ENCODE measurements at places on chromosomes 6 and 20. TPM values are rescaled to one million over a fixed set of nuclear protein-coding genes. Genes with fewer than 3 reads are reported as not detected.

Gene FKBP1A
- polyA plus RNA-seq, result 465 TPM

DNA sequence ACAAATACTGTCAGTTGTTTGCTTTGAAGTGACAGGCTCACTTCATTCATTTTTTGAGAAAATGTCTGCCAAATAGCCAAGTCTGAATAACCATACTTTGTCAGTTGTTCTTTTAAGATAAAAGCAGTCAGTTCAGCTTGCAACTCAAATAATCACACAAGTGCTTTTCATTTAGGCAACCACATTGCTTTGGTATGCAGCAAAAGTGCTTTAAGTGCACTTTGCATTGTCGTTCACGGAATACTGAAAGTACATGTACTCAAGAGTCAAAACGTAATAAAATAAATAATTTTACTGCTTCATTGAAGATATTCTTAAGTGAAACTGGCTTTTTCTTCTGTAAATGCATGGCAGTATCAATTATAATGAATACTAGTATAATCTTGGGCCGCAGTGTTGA lies 107.2 kb downstream of the MMS22L start:
- DNase-seq, result peak; percentile 57

DNA sequence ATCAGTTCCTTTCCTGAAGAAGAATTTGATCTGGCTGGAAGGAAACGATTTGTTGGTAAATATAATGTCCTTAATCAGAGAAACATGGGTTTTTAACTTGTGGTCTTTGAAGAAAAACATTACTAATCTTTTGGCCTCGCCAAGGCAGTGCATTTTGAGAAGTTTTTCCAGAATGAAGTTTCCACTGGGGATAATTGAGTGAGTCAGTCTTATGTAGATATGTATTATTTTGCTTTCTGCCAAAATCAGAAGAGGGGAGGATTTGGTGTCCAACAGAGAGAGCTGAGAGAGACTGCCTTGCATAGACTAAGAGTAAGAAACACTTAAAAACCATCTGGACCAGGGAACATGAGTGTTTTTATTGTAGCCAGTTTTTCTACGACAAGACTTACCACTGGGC lies 79.9 kb downstream of the FNDC1 start:
- peak; percentile 50 for DNase-seq

Gene ESF1
- 10.9 TPM for polyA plus RNA-seq

- no peak for DNase-seq
Observed at GRCh38 chr6:91376686-91377085, 789.8 kb upstream of the MAP3K7 start.

Gene MATN4
- polyA plus RNA-seq, result 0.24 TPM

GRCh38 chr6:22298475-22298890 lies 1.6 kb upstream of the PRL start:
- DNase-seq, result no peak

DNA sequence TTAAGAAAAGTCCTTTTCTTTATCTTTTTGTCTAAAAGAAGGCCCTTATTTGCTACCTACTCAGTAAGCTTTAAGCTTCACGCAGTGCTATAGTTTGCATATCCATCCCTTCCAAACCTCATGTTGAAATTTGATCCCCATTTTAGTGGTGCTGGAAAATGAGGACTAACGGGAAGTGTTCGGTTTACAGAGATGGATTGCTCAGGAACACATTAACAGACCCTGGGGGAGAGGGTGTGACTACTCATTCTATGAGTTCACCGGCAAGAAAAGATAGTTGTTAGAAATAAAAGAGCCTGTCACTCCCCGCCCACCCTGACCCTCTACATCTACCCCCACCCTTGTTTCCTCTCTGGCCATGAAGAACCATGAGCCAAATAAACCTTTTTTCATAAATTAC lies 546.2 kb downstream of the MEI4 start:
- no peak for DNase-seq

DNA sequence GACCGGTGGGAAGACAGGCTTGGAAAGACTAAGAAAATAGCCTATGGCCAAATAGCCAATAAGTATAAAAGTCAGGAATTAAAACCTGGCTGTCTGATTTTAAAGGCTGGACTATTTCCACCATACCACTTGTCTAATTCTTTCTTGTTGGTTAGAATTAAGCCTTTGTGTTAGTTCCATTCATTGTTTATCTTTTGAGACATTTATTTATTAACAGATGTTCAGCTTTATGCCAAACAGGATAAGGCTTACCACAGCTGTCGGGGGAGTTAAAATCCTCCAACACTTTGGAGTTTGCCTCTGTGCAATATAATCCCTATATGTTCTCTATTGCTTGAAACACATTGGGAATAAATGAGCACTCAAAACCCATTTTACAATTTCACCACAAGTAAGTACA lies 208.3 kb downstream of the TMEM200A start:
- DNase-seq, result no peak

Gene TTLL9
- polyA plus RNA-seq, result 2.5 TPM

GRCh38 chr6:11007715-11008608 lies 36.1 kb downstream of the ELOVL2 start:
- DNase-seq, result no peak

GRCh38 chr20:8829256-8829655 lies 239.6 kb upstream of the PLCB4 start:
- no peak for DNase-seq

GRCh38 chr6:28580475-28580874 lies 54.8 kb downstream of the GPX5 start:
- peak; percentile 33 for DNase-seq

Data from lung (tissue), 17 donors.